Activated CD4-positive, alpha-beta T cell treated with anti-CD3 and anti-CD28 coated beads, Interleukin-2, Interleukin-6, amounts not matched to agents 100 ng/mL and 50 ng/mL, durations not matched to agents 16 hours and 8 hours (primary cell): ENCODE measurements at places on chromosomes 6 and 20.

DNA sequence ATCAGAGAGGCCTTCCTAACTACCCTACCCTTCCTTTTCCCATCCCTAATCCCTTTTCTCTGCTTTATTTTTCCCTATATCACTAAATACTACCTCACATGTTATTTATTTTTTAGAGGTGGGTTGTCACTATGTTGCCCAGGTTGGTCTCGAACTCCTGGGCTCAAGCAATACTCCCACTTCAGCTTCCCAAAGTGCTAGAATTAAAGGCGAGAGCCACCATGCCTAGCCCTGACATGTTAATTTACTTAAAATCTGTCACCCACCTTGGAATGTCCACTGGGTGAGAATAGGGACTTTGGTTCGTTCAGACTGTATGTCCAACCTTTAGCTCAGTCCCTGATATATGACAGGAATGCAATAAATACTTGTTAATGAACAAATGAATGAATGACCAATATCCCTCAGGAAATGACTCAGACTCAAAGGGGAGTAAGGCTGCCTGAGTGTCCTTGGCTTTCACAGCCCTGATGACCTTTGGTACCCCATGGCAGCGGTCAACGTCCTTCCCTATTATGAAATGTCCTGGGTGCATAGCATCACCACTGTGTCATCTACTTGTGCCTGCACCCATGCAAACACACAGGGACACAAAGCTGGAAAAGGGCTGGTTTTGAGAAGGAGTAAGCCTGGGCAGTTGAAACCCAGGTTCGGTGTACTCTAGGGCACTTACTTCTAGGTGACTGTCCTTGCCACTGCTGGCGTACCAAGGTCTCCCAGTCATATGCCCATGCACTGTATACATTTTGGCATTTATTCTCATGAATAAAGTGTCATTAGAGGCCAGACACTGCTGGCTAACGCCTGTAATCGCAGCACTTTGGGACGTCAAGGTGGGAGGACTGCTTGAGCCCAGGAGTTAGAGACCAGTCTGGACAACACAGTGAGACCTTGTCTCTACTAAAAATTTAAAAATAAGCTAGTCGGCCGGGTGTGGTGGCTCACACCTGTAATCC is 26.5 kb downstream of the BCL2L1 start:
- no peak for DNase-seq

DNA sequence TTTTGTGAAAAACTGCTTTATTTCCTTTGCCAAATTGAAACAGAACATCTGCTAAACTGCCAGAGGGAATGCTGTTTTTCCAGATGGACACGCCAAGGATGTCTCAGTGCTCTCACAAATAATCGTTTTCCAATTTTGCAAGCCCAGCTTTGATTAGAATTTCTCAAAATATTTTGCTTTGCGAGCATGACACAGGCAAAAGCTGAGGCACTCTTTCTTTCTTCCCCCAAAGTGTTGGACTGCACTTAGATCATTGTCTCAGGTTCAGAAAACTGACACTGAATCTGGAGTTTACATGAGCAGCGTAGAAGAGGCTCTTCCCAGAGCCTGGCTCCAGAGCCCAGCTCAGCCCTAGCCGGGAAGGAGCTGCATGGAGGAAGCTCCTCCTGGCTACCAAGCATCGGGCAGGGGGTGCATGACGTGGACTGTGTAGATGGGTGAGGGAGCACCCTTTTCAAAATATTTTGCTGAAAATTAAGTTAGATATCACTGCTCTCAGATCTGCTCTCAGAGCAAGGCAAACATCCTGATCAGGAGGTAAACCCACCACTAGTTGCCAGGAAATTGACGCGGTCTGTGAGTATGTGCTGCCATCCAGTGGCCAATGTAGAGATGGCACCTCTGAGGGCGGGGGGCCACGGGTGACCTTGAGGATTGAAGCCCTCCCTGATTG is 107.5 kb downstream of the SLC22A3 start:
- DNase-seq: peak; percentile 72

- DNase-seq: no peak
These were observed 98.4 kb upstream of the PRSS16 start for GRCh38 chr6:27149150-27149549.

DNA sequence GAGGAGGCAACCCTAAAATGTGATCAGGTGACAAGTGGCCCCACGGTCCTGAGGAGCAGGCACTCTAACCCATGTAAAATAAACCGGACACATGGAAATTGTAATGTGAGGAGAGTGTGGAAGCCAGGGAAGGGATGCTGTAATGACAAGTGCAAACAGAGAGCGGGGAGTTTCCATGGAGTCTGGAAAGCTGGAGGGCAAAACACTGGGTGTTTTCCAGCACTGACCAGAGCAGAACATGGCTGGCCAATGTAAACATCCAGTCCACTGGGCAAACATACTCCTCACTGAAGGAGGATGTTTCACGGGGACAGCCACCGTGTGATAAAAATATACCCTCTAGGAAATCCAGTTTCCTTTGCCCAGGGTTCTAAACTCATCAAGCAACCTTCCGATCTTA is 219.0 kb upstream of the JARID2 start:
- no peak for DNase-seq

DNA sequence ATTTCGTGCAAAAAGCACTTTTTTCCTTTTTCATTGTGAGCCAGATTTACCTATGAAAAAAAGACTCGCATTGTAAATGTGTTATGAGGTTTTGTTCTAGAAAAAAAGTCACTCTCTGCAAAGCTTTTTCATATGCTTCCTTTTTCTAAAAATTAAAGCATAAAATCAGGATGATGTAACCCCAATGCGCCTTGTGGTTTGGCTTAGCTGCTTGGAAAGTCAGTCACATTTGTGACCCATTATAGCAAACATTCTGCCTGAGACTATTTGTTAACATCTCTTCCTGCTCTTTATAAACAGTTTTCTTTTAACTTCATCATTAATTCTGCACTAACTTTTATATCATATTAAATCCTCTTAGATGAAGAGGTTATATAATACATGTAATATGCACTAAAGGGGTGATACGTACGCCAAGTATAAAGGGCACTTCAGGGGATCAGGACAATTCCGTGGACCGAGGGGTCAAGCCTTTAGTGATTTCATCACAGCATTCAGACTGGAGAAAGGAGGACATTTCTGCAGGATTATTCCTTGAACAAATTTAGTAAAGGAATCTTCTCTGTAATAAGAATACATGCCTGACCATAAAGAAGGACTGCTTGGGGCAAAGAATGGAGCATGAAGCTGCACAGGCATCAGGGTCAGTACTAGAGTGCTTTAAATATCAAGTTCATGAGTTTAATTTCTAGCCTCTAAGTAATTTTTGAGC is 48.1 kb upstream of the SMLR1 start:
- no peak for DNase-seq

- DNase-seq: no peak
These were observed 133.7 kb downstream of the EDN1 start for GRCh38 chr6:12423832-12424231.

DNA sequence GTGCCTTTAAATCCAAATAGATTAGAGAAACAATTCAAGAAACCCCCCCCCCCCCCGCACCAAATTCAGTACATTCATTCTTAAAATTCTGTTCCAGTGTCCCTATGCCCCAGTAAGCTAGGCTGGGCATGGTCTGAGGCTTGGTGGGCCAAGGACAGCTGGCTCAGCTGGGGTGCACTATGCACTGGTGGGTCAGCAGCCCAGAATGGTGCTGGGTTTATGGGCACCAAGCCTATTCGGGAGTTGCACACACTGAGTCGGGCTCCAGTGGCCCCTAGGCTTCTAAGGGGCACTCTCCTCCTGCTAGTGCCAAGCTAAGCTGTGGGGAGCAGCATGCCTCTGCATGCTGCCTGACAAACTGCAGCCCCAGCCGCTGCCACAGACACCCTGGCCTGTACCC is 20.1 kb upstream of the HLA-B start:
- DNase-seq: no peak

GRCh38 chr20:33438481-33438880 is 5.1 kb downstream of the SNTA1 start:
- no peak for DNase-seq

GRCh38 chr20:37526238-37526838 is 1.3 kb downstream of the BLCAP start:
- no peak for DNase-seq

- DNase-seq: no peak
These were observed 194.6 kb downstream of the LRFN2 start for GRCh38 chr6:40392589-40392988.

DNA sequence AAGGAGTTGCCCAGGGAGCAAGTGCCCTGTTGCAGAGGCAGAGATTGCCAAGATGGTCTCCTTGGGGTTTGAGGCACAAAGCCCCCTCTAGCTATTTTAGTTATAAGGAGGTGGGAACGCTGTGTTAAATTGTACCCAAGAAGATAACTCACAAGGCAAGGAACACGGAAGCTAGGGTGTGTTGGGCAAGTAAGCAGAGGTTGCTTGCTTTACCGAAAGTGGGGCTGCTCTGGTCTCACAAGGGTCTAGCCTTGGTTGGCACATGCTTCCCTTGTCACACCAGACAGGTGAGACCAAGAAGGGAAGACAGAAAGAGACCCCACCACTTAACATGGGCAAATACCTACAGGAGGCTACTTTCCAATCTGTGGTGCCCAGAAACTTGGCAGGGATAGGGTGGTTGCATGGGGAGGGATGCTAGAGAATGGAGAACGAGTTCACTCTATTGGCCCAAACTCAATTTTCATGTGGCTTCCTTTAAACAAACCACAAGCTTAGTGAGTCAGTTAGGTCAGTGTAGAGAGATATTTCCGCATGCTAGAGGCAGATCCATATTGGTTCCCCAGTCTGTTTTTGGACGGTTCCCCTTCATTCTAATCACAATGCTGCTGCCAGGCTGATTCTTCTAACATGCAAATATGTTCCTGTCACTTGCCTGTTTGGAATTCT is 42.4 kb downstream of the PLAGL1 start:
- DNase-seq: no peak

DNA sequence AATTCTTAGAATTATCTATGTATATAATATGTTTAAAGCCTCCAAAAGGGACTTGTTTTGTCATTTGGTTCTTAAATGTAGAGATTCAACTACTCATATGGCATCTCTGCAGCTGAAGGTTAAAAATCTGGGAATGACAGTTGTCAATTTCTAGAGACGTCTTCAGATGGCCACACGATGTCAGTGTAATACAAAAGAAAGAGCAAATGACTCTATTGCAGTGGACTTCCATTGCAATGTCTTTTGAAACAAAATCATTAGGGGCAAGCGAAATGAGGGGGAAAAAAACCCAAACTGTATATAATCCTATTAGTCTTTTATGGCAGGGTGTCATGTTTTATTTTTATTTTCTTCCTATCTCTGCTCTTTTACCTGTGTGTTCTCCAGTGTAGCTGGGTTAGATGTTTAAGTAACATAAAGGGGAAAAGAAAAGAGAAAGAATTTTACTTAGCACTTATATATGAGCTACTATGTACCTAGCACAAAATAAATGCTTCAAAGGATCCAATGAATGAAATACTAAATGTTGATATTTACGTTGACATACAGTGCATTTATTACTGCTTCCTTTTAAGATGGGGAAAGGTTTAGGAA is 26.2 kb downstream of the CCN2 start:
- no peak for DNase-seq

GRCh38 chr6:74976701-74977100 is 229.2 kb downstream of the COL12A1 start:
- no peak for DNase-seq

DNA sequence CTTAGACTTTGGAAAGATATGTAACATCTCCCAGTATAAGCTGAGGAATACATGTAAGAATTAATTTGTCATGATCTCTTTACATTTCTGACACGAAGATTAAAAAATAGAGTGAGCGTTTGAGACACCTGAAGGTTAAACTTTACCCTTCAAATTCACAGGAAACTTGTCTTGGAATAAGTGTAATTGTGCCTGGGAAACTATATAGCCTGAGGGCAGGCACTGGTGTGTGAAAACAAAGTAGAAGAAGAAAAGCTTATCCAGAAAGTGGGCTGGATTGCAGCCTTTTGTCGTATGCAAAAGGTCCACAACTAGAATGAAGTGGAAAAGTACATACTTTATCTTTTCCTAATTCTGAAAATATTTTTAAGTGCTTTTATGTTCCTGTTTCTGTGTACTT is 275.7 kb upstream of the TCF21 start:
- no peak for DNase-seq

DNA sequence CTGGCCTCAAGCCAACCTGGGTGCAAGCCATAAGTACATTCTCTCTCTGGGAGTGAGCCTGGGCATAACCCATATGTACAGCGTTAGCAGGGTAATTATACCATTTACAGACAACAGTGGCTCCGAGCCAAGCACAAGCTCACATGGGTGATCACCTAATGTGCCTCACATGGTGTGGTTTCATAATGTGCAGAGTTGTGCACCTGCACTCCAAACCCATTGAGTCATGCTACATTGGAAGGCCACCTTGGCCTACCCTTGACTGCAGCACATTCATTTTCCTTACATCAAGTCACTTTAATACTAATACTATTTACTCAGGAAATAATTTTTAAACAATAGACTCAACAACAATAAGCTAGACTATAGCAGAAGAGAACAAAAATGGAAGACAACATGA is 194.5 kb upstream of the PLN start:
- no peak for DNase-seq

DNA sequence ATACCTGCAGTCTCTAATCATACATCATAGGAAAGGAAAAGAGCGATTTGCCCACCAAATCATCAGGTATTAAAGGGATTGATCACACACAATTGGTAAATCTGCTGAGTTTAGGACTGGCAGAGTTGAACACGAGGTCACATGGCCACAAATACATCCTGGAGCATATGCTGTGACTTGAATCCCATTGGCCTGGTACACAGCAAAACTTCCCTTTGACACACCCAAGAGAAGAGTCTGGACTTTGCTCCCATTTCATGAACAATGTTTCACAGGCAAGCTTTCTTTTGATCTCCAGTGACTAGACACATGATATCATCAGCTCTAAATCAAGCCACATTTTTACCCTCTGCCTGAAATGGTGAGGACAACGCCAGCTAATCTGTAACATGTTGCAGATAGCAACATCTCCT is 117.9 kb downstream of the ISM1 start:
- DNase-seq: no peak
